ENCODE measurements at places on chromosomes 7 and 10. TPM values are rescaled to one million over a fixed set of nuclear protein-coding genes. Genes with fewer than 3 reads are reported as not detected.

Gene SEMA4G
- total RNA-seq = 0.89 TPM

Gene LRRTM3
- total RNA-seq = not detected

- no peaks in the 10 kb centered on the region for H3K4me1 ChIP-seq
- DNase-seq = peak; percentile 68
- H3K36me3 ChIP-seq = no peaks in the 10 kb centered on the region
- peaks cover 16% of the 10 kb centered on the region for H3K27me3 ChIP-seq
- no peak overlapping the region for H3K27ac ChIP-seq
Observed at GRCh38 chr7:98745722-98746318, 124.0 kb downstream of the TMEM130 start.

GRCh38 chr10:30436191-30436611 lies 2.2 kb downstream of the MAP3K8 start:
- H3K4me3 ChIP-seq = peak overlapping the region; percentile 89
- peaks cover 4% of the 10 kb centered on the region for H3K27me3 ChIP-seq
- H3K4me1 ChIP-seq = peaks cover 48% of the 10 kb centered on the region
- DNase-seq = no peak

- peak within 1 kb of the TSS; percentile 93 for H3K27ac ChIP-seq
- H3K36me3 ChIP-seq = peaks cover 4% of the 10 kb centered on the region
- H3K4me3 ChIP-seq = peak within 1 kb of the TSS; percentile 95
- DNase-seq = peak; percentile 84
- H3K4me1 ChIP-seq = peaks cover 53% of the 10 kb centered on the region
Observed at GRCh38 chr10:15168291-15168785, at the start of gene NMT2. TSS of gene NMT2 (minus strand) at chr10:15168693. CDS start at chr10:15168612, 81 bp downstream.

DNA sequence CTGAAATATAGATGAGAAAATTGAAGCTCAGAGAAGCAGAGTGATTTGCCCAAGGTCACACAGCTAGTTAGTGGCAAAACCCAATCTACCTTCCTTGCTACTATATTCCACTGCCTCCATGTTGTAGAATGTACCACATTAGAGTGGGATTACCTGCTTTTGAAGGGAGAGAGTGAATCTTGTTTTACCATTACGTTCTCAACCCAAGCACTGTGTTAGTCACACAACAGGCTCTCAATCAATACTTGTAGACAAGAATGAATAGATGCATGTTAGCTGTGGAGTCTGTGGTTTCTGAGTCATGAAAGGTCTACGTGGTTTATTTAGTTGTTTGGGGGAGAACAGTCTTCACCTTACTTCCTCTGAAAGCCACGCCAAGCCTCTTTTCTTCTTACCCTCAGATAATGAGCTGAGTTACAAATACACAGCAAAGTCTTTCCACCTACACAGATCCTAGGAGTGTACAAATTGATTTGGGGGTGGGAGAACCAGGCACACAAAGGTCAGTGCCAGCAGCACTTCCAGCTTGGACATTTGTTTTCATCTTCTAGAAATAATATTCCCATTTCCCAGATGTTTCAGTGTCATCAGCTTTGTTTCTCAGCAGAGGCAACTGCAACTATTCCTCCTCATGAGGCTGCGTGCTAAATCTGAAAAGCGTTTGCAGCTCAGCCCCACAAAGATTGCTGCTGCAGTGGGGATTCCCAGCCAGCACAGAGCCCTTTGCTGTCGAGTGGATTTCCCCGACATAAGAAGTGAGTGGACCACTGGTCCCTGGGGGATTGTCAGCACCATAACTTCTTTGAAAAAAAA lies 71.5 kb upstream of the ADO start:
- H3K4me3 ChIP-seq = peak overlapping the region; percentile 50
- DNase-seq = peak; percentile 64
- peaks cover 3% of the 10 kb centered on the region for H3K27me3 ChIP-seq
- H3K36me3 ChIP-seq = no peaks in the 10 kb centered on the region
- H3K4me1 ChIP-seq = peaks cover 37% of the 10 kb centered on the region

GRCh38 chr10:77866598-77866997 lies 60.0 kb downstream of the DLG5 start:
- no peak overlapping the region for H3K4me3 ChIP-seq
- H3K27me3 ChIP-seq = peaks cover 2% of the 10 kb centered on the region
- H3K4me1 ChIP-seq = peaks cover 5% of the 10 kb centered on the region
- DNase-seq = no peak
- no peaks in the 10 kb centered on the region for H3K36me3 ChIP-seq

DNA sequence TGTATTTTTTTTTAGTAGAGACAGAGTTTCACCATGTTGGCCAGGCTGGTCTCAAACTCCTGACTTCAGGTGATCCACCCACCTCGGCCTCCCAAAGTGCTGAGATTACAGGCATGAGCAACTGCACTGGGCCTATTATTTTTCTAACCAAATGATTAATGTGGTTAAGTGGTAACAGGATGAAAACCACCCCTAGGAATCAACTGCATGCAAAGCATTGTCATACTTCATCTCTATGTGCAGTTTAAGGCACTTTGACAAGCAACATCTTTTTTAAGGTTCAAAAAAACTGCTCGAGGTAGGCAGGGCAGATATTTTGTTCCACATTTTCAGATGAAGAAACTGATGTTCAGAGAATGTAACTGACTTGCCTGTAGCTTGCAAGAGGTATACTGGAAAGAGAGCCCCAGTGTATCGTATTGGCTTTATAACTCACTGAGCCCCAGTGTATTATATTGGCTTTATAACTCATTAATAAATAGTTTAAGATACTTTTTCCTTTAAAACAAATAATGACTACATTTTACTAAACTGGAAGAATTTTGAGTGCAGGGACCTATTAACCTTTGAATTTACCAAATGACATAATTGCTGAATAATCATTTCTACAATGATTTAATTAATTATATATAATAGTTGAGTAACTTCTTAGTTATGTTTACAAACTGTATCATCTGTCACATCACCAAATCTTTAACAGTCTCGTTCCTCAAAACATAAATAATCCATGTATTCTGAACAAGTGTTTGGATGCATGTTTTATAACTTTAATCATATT lies 38.1 kb downstream of the RTKN2 start:
- H3K27me3 ChIP-seq = no peaks in the 10 kb centered on the region
- no peak overlapping the region for H3K4me3 ChIP-seq
- H3K36me3 ChIP-seq = no peaks in the 10 kb centered on the region
- no peak for DNase-seq

GRCh38 chr7:5773661-5774086 lies 7.8 kb downstream of the RNF216 start:
- peak overlapping the region; percentile 45 for H3K4me3 ChIP-seq
- H3K27ac ChIP-seq = peak overlapping the region; percentile 90
- no peaks in the 10 kb centered on the region for H3K27me3 ChIP-seq

Gene ZNF239
- total RNA-seq = 1.7 TPM

Gene WNT2
- total RNA-seq = not detected

GRCh38 chr10:118807512-118808305 lies 52.9 kb upstream of the CACUL1 start:
- H3K27me3 ChIP-seq = peaks cover 3% of the 10 kb centered on the region
- H3K4me3 ChIP-seq = no peak overlapping the region
- no peaks in the 10 kb centered on the region for H3K36me3 ChIP-seq
- no peak overlapping the region for H3K27ac ChIP-seq

DNA sequence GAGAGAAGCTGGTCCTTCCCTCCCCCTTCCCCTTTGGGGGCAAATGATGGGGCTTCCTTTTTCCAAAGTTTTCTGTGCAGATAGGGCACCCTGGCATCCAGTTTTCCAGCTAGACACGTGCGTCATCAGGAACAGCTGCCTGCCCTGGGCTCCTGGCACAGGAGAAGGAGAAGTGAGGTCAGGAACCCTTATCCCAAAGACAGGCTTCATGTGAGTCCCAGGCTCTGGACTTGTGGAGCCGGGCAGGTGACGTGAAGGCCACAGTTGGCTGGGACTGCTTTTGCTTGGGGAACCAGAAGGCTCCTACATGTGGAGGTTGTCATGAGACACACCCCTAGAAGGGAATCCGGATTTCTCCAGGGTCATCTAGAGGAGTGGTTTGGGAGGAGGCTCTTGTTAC lies 66.5 kb downstream of the RBM20 start:
- H3K27me3 ChIP-seq = peaks cover 4% of the 10 kb centered on the region
- H3K4me3 ChIP-seq = no peak overlapping the region
- DNase-seq = no peak
- no peaks in the 10 kb centered on the region for H3K36me3 ChIP-seq

Gene EEF1AKMT2
- total RNA-seq = 19.3 TPM

Gene HMX2
- 0.12 TPM for total RNA-seq

- no peak overlapping the region for H3K27ac ChIP-seq
- peaks cover 47% of the 10 kb centered on the region for H3K4me1 ChIP-seq
- H3K36me3 ChIP-seq = peaks cover 4% of the 10 kb centered on the region
- H3K4me3 ChIP-seq = no peak overlapping the region
- no peak for DNase-seq
Observed at GRCh38 chr10:50600831-50601477, 22.8 kb downstream of the SGMS1 start.

- no peak for DNase-seq
- no peak overlapping the region for H3K4me3 ChIP-seq
- no peaks in the 10 kb centered on the region for H3K27me3 ChIP-seq
- no peaks in the 10 kb centered on the region for H3K4me1 ChIP-seq
Observed at GRCh38 chr10:115921795-115922194, 351.2 kb downstream of the GFRA1 start.

Gene AKR1D1
- not detected for total RNA-seq

Gene HYAL4
- total RNA-seq = not detected

Gene SPDYE11
- total RNA-seq = not detected

- H3K4me1 ChIP-seq = peaks cover 58% of the 10 kb centered on the region
- H3K27ac ChIP-seq = peak overlapping the region; percentile 63
- DNase-seq = no peak
- no peaks in the 10 kb centered on the region for H3K27me3 ChIP-seq
- peak overlapping the region; percentile 87 for H3K4me3 ChIP-seq
- H3K36me3 ChIP-seq = peaks cover 40% of the 10 kb centered on the region
Observed at GRCh38 chr7:74176555-74176954, 2.4 kb downstream of the EIF4H start.

- DNase-seq = no peak
- H3K4me1 ChIP-seq = peaks cover 26% of the 10 kb centered on the region
- H3K27ac ChIP-seq = no peak overlapping the region
- no peak overlapping the region for H3K4me3 ChIP-seq
- H3K36me3 ChIP-seq = peaks cover 10% of the 10 kb centered on the region
- no peaks in the 10 kb centered on the region for H3K27me3 ChIP-seq
Observed at GRCh38 chr7:110983822-110984456, 107.0 kb upstream of the LRRN3 start.

DNA sequence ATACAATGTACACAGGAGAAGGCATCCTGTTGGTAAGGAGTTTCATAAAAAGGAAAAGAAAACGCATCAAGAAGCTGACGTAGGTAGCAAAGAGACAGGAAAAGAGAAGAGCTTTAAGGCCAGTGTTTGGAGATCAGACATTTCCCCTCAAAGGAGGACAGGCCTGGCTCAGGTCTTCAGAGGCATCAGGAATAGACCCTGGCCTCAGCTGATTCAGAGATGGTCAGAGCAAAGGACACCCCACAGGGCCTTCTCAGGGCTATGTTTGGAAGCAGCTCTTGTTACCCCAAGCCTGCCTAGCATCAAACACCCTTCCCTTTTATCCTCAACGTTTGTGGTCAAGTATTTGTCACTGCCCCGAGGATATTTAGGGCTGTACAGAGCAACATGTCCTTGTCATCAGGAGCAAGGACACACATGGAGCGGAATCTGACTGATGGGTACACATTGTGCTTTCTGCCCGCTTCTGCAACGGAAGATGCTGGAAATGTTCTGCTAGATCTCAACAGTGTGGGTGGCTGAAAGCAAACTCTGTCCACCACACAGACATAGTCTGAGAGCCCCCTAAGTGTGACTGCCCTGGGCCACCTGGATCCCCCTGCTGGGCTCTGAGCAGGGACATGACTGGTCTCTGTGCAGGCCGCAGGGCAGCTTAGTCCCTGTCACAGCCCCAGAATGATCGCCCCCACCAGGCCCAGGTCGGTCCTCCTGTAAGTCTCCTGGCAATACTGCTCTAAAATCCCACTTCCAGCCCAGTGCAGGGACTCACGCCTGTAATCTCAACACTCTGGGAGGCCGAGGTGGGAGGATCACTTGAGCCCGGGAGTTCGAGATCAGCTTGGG lies 1.0 kb upstream of the ZDHHC4 start:
- no peak for DNase-seq
- H3K36me3 ChIP-seq = peaks cover 5% of the 10 kb centered on the region
- H3K4me1 ChIP-seq = peaks cover 18% of the 10 kb centered on the region
- peak overlapping the region; percentile 12 for H3K27ac ChIP-seq

DNA sequence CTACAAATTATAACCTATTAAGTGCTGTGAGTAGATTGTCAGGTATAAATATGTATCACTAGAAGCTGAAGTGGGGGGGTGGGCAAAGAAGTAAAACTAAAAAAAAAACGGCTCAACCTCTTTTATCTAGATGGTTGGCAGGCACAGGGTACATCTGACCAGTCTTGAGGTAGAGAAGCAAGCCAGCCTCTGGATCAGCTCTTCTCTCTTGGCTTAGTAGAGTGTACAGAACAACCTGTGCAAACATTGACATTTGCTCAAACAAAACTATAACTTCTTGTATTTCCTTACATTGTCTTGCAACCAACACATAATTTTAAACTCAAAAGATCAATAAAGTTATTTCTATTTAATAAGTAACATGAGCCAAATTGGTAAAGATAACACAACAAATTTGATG lies 25.6 kb downstream of the DNA2 start:
- H3K27ac ChIP-seq = no peak overlapping the region
- no peaks in the 10 kb centered on the region for H3K4me1 ChIP-seq
- H3K4me3 ChIP-seq = no peak overlapping the region
- peaks cover 21% of the 10 kb centered on the region for H3K36me3 ChIP-seq

DNA sequence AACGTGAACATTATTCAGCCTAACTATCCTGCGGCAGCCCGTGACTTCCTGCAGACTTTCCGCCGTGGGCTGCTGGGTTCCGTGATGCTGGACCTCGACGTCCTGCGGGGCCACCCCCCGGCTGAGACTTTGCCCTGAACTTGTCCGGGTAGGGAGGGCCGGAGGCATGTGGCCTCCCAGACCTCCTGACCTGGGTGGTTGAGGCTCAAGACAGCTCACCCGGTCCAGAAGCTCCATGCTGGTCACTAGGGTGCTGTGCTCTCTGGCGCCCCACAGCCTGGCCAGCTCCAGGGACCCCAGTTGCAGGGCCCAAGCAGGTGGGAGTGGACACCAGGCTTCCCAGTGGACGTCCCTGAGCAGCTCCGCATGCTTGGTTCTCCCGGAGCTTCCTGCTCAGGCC lies 4.4 kb downstream of the SPRN start:
- no peaks in the 10 kb centered on the region for H3K4me1 ChIP-seq
- no peak overlapping the region for H3K27ac ChIP-seq
- no peak for DNase-seq
- H3K4me3 ChIP-seq = no peak overlapping the region

Gene STEAP4
- not detected for total RNA-seq

DNA sequence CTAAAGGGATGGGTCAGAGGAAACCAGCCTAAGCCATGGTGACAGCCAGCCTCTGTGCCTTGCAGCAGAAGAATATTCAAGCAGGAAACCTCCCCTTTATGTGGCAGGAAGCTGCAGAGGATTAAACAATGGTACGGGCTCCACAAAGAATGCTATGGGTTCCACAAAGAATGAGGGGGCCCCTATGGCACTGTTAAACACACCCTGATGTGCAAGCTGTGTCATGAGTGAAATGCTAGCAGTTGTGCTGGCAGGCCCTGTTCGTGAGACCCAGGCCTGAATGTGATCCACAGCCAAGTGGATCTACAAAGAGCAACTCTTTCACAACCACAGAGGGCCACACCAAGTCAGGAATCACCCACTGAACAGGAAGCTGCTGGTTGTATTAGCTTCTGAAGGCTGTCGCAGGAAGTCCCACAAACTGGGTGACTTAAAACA lies 68.9 kb downstream of the MYOF start:
- DNase-seq = peak; percentile 13
- no peaks in the 10 kb centered on the region for H3K27me3 ChIP-seq
- H3K27ac ChIP-seq = peak overlapping the region; percentile 54
- peaks cover 41% of the 10 kb centered on the region for H3K4me1 ChIP-seq

Gene CAMK2B
- 0.62 TPM for total RNA-seq

- peaks cover 67% of the 10 kb centered on the region for H3K27me3 ChIP-seq
- H3K36me3 ChIP-seq = no peaks in the 10 kb centered on the region
Observed at GRCh38 chr7:100965723-100966541, 3.4 kb upstream of the MUC12 start.

Gene TMEM213
- not detected for total RNA-seq
